CD4-positive, alpha-beta T cell (primary cell): ENCODE measurements at places on chromosomes 7 and 10.

DNA sequence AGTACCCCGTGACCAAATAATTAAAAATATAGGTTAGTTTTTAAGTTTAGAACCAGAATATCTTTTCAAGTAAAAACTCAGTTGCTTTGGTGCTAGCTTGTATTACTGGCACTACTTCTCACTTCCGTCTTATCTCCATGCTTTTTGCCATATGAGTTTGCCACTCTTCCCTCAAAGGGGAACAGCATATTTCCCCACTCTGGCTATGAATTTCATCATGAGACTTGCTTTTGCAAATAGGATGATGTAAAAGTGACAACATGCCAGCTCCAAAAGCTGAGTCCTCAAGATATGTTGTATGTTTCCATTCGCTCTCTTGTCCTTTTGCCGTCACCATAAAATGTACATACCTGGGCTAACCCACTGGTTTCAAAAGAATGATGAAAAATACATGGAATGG, 178.1 kb upstream of the SEMA3A start:
- no peak for DNase-seq

- no peak for DNase-seq
These were observed 126.2 kb downstream of the LHPP start for GRCh38 chr10:124587811-124588211.

GRCh38 chr7:130153211-130153908, 51.8 kb downstream of the TMEM209 start:
- DNase-seq, result no peak

DNA sequence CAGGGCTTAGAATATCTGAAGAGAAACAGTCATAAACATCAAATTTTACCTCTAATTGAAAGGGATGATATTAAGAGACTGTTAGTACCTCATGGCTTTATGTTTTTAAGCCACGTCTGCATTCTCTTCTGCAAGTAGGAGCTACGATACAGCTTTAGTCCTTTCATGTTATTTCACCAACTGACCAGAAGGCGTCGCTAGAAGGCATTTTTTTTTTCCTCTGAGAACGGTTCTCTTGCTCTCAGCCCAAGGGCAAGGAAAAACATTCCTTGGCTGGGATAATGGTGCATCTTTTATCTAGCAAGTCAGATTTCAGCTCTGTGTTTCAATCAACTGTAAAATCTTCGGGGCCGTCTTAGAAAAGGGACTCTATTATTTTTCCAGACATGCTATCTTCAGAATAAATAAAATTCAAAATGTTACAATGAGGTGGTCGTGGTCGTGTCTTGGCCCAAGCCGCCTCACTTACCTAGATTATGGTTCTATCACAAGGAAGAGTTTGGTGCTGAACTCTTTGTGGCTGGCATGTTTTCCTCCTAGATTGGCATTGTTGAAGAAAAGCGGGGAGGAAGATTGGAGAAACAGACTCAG, 41.6 kb upstream of the LYZL2 start:
- no peak for DNase-seq

DNA sequence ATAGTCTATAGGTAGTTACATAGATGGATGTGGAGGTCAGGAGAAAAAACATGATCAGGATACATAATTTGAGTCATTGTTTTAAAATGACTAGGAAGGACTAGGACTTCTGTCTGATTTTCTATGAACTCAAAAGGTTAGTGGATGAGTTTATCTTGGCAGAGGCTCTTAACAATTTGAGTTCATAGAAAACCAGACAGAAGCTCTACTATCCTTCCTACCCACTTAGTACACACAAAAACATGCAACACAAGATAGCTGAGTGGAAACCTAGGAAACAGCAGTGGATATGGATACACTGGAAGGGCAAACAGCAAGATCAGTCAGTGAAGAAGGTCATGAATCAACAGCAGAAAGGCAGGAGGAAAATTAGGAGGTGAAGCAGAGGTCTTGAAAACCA, 84.6 kb downstream of the VPS50 start:
- DNase-seq, result no peak

DNA sequence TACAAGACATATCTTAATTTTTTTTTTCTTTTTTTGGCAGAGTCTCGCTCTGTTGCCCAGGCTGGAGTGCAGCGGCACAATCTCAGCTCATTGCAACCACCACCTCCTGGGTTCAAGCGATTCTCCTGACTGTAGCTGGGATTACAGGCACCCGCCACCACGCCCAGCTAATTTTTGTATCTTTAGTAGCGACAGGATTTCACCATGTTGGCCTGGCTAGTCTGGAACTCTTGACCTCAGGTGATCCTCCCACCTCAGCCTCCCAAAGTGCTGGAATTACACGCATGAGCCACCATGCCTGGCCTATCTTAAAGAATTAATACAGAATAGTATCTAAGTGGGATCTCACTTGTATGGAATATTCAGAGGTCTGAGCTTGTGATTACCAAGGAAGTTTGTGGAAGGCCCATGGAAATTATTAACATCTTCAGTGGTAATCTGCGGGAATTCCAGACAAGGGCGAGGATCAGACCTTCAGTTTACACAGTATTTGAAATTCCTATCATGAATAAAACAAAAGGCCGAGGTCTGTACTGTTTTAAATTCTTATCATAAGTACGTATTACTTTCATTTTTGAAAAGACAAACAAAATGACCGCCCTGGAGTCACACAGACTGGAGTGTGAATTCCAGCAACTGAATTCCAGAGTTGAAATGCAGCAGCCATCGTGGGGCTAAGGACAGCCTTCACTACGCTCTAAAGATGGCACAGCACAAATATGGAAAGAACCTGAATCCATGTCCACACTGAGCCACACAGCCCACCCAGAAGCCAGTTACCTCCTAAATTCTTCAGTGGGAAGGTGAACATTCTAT, 16.7 kb downstream of the GPRIN2 start:
- no peak for DNase-seq

GRCh38 chr7:35556515-35557471, 138.1 kb downstream of the HERPUD2 start:
- peak; percentile 15 for DNase-seq

- no peak for DNase-seq
These were observed 6.5 kb upstream of the MET start for GRCh38 chr7:116665332-116665996.

GRCh38 chr10:124289851-124290795, 128.6 kb downstream of the OAT start:
- no peak for DNase-seq

DNA sequence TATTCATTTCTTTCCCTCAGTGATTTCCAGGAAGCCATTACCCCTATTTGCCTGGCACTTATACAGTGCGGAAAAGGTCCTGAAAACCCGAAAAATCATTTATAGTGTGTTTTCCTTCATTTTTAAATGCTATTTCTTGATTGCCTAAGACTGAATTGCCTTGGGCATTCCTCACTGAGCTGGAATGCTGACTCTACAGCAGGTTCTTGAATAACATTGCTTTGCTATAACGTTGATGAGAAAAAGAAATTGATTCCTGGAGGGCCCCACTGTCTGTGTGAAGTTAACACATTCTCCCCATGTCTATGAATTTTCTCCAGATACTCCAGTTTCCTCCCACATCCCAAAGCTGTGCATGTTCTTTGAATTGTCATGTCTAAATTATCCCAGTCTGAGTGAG, 308.5 kb downstream of the EXOC4 start:
- no peak for DNase-seq

DNA sequence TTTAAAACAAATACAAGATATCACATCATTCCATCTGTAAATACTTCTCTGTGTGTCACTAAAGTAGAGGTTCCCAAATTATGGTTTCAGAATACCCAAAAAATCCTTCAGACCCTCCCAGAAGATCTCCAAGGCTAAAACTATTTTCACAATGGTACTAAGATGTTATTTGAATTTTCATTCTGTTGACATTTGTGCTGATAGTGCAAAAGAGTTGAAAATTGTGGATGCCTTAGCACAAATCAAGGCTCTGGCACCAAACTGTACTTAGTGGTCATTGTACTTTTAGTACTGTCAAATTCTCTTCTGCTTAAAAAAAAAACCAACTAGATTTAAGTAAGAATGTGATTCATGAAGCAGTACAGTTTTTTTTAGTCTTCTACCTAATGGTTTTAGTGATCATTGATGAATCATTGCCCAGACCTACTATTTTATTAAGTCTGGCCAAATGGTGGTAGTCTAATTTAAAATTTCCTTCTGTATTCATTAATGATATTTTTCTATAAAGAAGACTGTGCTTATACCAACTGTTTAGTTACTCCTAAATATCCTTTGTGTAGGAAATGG, 50.5 kb downstream of the TPST1 start:
- no peak for DNase-seq

DNA sequence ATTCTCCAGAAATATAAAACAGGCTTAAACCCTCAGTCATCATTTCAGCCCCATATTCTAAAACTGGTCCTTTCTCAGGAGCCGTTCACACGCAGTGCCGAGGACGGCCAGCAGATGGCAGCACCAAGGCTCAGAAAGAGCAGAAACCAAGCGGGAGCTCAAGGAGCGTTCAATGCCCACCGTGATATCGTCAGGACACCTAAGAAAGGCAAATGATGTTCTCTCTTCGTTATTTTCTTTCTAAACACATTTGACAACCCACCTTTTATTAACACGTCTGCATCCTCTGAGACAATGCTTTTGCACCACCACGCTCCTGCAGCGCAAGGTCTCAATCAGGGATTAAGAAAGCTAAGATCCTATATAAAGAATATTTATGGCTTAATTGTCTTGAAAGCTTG, 45.7 kb upstream of the RBM33 start:
- peak; percentile 89 for DNase-seq

- no peak for DNase-seq
These were observed 12.7 kb upstream of the LARP4B start for GRCh38 chr10:944034-944831.

GRCh38 chr10:63083904-63084689, 49.0 kb upstream of the NRBF2 start:
- peak; percentile 16 for DNase-seq

GRCh38 chr10:10338339-10338738, 679.3 kb upstream of the CELF2 start:
- no peak for DNase-seq

- DNase-seq, result no peak
These were observed 24.2 kb downstream of the CFAP69 start for GRCh38 chr7:90269163-90269562.

GRCh38 chr7:104933521-104933988, 80.5 kb upstream of the KMT2E start:
- DNase-seq, result no peak

GRCh38 chr10:79482304-79482703, 30.0 kb upstream of the EIF5AL1 start:
- DNase-seq, result no peak

- no peak for DNase-seq
These were observed 79.7 kb upstream of the FAM3C start for GRCh38 chr7:121475806-121476205.

- no peak for DNase-seq
These were observed 1.4 kb downstream of the HOXA5 start for GRCh38 chr7:27141923-27142579.

- no peak for DNase-seq
These were observed 229.1 kb upstream of the MKLN1 start for GRCh38 chr7:131098527-131098926.

- DNase-seq, result no peak
These were observed 849.9 kb upstream of the GHITM start for GRCh38 chr10:83289373-83289772.

DNA sequence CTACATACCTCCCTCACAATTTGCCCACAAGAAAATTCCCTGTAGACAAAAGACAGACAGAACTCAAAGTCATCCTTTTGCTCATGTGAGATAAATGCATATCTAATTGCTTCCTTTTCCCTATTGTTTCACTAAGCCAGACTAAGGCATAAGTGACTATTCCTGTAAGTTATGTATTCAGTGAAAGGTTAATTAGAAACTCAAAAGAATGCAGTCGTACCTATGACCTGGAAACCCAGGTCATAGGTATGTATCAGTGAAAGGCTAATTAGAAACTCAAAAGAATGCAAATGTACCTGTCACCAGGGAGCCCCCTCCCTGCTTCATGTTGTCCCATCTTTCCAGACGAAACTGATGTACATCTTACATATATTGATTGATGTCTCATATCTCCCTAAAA, 10.3 kb upstream of the GARS1 start:
- DNase-seq, result no peak

- DNase-seq, result no peak
These were observed 27.2 kb upstream of the AP5Z1 start for GRCh38 chr7:4748231-4748681.

GRCh38 chr7:116990056-116990455, 36.8 kb downstream of the ST7 start:
- no peak for DNase-seq
